Smooth muscle cell of trachea (primary cell): ENCODE measurements at places on chromosomes 13 and 19. TPM values are rescaled to one million over a fixed set of nuclear protein-coding genes. Genes with fewer than 3 reads are reported as not detected.

PNMA8B gene
- 2.8 and 5.6 TPM in 2 replicates for total RNA-seq

TUBA3C gene
- total RNA-seq = 0.15 TPM in 1 of 2 replicates, not detected in the other

CBY2 gene
- not detected in 2 replicates for total RNA-seq

KCNN1 gene
- total RNA-seq = 0.15 and 0.50 TPM in 2 replicates

N4BP2L1 gene
- total RNA-seq = 2.5 and 4.5 TPM in 2 replicates
